ENCODE measurements at places on chromosomes 11 and 22.

- no peak for DNase-seq
Observed at GRCh38 chr22:43879901-43880540, 11.8 kb downstream of the PNPLA5 start.

- no peak for DNase-seq
Observed at GRCh38 chr11:79198898-79199250, 242.0 kb downstream of the TENM4 start.

DNA sequence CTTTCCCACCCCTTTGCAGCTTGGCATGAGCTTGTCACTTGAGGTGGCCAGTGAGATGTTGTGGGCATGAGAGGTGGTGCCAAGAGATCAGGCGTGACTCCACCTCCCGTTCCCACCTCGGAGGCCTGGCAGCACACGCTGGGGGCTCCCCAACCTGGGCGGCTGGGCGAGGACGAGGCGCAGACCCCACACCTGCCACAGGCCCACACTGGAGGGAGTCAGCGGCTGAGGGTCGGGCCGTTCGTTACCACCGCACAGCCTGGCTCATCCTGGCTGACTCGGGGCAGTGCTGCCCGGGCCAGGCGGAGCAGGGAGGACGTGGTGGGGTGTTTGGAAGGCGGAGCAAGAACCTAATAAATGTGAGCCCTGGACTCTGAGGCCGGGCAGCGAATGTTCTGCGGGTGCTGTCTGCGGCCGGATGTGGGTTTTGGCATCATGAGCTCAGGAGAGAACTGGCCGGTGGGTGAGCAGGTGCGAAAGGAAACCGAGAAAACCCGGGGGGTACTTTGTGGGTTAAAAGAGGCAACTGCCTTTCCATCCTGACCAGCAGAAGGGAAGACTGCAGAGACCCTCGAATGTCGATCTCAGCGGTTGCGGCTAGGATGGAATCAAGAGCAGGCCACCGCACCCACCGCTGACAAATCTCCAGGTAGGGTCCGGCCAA lies 10.2 kb upstream of the IFITM3 start:
- no peak for DNase-seq

DNA sequence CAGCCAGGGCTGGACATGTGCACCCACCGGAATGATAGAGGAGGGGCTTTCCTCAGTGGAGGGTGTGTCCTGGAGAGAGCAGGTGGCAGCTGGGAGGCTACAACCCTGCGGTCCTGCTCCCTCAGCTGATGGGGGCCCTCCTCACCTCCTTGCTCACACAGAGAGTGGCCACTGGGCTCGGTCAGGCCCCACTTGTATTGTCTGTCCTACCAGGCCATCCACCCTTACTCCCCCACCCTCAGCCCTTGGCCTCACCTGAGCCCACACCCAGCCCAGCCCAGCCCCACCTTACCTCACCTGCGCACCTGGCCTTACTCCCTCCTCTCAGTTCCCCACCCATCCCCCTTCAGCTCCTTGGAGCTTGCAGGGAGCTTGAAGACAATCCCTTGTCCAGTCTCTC lies 3.1 kb downstream of the TRPM5 start:
- DNase-seq: no peak

DNA sequence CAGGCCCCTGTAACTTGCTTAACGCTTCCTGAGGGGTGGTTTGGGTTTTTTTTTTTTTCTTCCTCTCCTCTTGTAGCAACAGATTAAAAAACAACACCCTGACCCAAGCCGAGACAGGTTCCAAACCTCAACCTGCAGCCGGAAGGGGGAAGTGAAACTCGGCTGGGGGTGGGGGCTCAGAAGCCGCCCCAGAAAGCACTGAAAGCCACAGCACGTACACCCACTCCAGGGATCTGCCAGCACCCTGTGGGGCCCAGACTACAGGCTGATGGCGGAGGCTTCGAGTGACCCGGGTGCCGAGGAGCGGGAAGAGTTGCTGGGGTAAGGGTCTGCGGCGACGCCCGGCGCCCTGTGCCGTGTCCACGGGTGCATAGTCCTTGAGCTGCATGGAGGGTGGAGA lies at the start of gene LSP1:
LSP1 (plus strand) TSS at position 208 of the 400 bp plus-strand sequence; CDS start at position 269, 61 bp downstream.
- DNase-seq: no peak

GRCh38 chr11:65973439-65974110 lies 12.0 kb downstream of the SART1 start:
- no peak for DNase-seq
